ENCODE measurements at places on chromosomes 12 and 14.

DNA sequence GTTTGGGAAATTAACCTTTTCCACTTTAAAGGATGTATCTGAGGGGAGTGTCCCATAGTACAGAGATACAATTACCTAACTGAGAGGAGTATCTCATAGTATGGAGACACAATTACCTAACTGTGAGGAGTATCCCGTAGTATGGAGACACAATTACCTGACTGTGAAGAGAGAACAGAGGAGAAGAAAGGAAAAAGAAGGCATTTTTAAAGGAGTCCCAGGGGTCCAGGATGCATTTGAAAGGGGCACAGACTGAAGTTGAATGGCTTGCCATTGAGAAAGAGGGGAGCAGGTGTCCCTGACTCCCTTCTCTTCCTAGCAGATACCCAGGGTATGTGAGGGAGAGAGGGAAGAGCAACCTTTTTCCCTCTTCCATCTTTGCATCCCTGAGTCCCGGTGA is 17.9 kb downstream of the KLRF2 start:
- no peak for DNase-seq

GRCh38 chr12:108457006-108457733 is 57.9 kb upstream of the FICD start:
- no peak for DNase-seq

GRCh38 chr14:93031505-93032315 is 84.0 kb downstream of the ITPK1 start:
- no peak for DNase-seq

DNA sequence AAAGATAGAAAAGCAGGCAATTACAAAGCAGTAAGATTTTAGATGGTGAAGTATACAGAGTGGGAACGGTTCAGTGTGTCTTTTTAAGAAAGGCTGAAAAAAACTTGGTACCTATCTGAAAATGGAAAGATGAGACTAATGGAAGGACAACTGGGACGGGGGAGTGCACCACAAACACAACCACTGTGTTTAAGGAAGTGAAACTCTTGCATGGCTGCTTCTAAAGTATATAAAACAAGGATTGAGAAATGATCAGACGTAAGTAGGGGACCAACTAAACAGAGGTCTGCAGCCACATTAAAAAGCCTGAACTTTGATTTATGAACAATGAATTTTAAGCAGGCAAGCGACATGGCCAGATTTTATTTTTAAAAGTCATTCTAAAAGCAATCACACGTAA is 328.6 kb downstream of the MDGA2 start:
- DNase-seq: no peak

DNA sequence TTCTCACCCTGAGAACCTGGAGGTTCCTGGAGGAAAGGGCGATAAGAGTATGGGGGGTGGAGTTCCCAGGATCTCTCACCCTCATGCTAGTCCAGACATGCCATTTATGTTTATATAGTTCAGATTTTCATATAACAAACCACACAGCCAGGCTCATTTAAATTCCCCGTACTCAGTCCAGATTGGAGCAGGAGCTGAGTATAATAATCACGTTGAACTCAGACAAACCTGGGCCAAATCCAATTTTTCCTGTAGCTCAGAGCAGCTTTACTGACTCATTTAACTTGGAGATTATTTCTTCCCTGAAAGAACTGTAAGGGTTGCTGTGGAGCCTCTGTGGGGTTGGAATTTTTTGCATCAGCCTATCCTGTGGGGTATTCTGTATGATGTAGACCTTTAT is 660.8 kb downstream of the TMEM121 start:
- DNase-seq: no peak
